HAP-1 (cell line): ENCODE measurements at places on chromosomes 5 and 9.

- DNase-seq, result no peak
Measured at GRCh38 chr5:14491015-14491915, 90.3 kb upstream of the OTULINL start.

GRCh38 chr9:22079873-22080341, 70.8 kb upstream of the CDKN2B start:
- no peak for DNase-seq

- DNase-seq, result no peak
Measured at GRCh38 chr5:58787987-58788386, 205.1 kb downstream of the RAB3C start.

DNA sequence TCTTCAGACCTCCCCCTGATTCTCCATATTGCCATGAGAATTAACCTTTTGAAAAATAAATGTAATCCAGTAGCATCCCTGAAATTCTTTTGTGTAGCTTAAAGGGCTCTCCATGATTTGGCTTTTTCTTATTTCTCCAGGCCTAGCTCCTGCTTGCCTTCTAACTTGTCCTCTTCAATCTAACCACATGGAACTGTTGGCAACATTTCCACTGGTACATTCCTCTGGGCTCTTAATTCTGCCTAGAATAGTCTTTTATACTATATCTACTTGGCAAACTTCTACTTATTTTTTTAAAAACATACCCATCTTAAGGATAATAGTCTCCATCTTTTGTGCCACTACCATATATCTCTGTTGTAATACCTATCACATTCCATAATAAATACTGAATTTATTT, 54.1 kb downstream of the GNG10 start:
- DNase-seq, result no peak

DNA sequence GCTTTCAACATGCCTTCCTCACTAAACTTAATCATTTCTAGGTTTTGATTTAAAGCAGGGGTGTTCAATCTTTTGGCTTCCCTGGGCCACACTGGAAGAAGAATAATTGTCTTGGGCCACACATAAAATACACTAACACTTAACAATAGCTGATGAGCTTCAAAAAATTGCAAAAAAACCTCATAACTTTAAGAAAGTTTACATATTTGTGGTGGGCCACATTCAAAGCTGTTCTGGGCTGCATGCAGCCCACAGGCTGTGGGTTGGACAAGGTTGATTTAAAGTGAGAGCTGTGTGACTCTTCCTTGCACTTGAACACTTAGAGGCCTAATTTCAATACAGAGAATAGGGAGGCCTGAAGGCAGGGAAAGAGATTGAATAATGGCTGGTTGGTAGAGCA, 598.3 kb downstream of the EFNA5 start:
- DNase-seq, result no peak
